ENCODE measurements at places on chromosomes 11 and 22.

DNA sequence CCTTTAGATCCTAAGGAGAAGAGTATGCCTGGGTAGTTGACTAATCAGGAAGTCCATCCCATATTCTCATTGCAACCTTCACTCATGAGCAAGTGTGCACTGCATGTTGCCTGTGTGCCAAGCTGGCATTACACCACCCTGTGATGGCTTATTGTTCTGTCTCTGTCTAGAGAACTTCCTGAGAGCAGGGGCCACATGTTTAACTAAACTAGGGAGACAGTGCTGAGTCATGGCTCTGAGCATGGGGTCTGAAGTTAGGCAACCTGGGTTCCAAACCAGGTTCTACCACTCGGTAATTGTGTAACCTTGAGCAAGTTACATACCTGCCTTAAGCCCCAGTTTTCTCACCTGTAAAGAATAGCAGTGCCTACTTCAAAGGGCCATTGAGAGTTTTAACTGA is 39.6 kb downstream of the CSNK2A3 start:
- DNase-seq: no peak

DNA sequence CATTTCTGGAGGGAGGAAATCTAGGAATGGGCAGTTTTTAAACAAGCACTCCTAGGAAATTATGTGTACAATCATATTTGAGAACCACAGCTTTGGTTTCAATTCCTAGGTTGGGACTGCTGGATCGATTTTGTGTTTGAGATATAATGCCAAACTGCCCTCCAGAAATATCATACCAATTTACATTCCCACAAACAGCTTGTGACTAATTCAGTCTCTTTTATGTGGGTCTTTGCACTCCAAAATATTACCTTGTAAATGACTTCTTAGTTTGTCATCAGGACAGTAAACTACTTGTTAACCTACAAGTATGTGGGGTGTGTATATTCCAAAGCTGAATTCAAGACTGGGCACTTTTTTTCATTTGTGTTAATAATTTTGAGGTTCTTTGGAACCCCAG is 9.8 kb upstream of the BARX2 start:
- DNase-seq: no peak

DNA sequence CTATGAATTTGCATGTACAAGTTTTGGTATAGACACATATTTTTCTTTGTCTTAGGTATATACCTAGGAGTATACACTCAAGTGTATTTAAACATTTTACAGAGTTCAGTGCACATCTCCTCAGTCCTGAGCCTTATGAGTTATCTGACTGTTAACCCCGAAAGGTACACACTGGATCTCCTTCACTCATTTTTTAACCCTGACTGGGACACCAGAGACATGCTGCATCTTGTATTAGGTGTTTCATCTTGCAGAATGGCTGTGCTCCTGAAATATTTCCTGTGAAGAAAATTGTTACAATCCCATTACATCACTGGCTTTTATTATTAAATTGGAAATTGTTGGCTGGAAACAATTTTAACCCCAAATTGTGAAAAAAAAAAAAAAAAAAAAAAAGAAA is 15.3 kb downstream of the PARVA start:
- no peak for DNase-seq

- no peak for DNase-seq
Observed at GRCh38 chr11:44673688-44674087, 53.1 kb upstream of the TSPAN18 start.

- DNase-seq: no peak
Observed at GRCh38 chr22:35947794-35948425, 80.7 kb downstream of the RBFOX2 start.

GRCh38 chr11:45043755-45044475 is 93.2 kb upstream of the TP53I11 start:
- DNase-seq: no peak

DNA sequence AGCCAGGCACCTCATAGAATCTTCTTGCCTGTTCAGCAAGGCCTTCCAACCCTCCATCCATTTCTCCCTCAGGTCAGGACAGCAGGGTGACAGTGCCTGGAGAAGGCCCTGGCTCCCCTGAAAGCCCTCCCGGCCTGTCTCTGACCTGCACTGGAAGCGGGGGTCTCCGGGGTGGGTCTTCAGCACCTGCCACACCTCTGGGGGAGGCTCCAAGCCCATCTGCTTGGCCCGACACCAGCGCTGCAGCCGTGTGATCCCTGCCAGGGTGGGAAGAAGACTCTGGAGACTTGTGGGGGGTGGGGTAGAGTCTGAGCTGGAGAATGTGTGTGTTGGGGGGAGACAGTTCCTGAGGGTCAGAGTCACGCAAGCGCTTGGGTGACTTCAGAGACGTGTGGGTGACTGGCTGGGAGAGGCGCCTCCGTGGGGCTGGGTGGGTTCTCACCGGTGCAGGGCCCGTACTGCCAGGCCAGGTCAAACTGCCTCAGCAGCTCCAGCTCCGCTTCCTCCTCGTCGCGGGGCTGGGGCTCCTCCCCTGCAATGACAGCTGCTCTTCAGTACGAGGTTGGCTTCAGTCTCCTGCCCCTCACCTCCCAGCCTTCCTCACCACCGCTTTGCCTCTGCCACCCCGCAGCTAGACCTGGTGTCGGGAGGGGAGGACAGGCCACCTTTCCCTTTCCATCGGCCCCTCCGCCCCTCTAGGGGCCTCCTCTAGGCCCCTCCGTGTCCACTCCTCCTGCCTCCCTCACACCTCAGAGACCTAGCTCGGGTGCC is 615 bp downstream of the POLD4 start:
- no peak for DNase-seq

- no peak for DNase-seq
Observed at GRCh38 chr11:93984196-93984567, 37.0 kb upstream of the HEPHL1 start.

DNA sequence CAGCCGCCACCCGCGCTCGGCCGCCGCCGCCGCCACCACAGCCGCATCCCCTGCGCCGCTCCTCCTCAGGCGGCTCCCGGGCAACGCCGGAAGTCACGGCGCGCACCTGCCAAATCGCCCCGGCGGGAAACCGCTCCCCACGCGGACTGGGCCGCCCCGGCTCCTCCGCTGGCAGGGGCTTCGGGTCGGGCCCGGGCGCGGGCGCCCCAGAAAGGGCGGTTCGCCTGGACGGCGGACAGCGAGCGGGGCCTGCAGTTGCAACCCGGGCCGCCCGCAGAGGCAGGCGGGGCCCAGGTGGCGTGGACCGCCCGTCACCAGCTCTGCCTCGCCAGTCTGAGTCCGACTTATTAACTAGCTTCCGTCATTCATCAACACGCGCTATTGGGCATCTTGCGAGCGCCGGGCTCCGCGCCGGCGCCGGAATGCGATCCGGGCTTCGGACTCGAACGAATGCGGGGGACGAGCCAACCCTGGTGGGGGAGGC is at the start of gene HIRA:
Gene HIRA (minus strand): TSS at position 85 of the 484 bp plus-strand sequence. CDS start 257 bp downstream, outside the sequence.
- DNase-seq: peak; percentile 47

GRCh38 chr22:33897448-33897835 is 22.8 kb downstream of the LARGE1 start:
- DNase-seq: no peak

Data from NCI-H1048 (cell line).